ENCODE measurements at places on chromosomes 6 and 20. TPM values are rescaled to one million over a fixed set of nuclear protein-coding genes. Genes with fewer than 3 reads are reported as not detected.

- DNase-seq = no peak
Measured at GRCh38 chr6:2739335-2739734, 11.4 kb downstream of the MYLK4 start.

DNA sequence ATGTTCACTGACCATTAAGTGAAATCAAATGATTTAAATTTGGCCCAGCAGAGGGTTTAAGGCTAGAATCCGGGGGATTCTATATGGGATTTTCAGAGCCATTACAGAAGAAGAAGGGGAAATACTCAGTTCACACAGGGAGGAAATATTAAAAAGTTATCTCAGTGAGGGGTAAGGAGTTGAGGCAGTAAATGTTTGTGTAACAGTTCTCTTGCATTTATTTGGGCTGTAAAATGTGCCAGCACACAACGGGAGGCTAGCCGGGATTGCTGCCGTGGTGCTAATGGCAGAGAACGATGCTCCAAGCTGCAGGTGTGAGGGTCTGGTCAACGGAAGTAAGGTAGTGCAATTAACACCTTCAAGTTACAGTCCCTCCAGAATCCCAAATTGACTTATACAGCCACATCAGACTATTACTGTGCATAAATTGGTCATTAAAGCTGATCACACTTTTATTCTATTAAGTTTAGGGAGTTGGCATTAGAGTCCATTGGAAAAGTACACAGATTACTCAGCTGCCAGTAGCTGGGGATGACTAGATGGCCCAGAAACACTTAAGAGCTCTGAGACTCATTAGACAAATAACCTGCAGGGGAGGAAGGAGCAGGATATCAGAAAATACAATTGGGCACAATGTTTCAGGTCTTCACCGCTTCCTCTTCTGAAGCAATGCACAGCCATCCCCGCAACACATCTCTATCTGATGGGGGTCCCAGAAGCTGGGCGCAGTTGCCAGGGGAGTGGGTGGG is 31.3 kb downstream of the PPP1R3G start:
- DNase-seq = no peak

DNA sequence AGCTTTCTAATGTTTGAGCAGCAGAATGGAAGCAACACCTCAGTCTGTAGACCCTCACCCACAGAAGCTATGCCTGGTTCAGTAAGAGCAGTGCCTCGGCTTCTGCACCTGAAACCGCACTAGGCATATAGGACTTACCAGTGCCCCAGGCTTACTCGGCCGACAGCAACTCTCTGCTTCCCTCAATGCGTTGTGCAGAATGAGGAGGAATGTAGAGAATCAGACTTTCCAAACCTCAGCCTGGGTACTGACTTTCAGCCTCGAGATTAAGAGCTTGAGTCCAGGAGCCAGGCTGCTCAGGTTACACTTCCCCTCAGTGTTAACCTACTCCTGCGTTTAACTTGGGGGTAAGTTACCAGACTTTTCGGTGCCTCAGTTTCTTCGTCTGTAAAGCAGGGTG is 8.6 kb downstream of the EYA2 start:
- no peak for DNase-seq

DNA sequence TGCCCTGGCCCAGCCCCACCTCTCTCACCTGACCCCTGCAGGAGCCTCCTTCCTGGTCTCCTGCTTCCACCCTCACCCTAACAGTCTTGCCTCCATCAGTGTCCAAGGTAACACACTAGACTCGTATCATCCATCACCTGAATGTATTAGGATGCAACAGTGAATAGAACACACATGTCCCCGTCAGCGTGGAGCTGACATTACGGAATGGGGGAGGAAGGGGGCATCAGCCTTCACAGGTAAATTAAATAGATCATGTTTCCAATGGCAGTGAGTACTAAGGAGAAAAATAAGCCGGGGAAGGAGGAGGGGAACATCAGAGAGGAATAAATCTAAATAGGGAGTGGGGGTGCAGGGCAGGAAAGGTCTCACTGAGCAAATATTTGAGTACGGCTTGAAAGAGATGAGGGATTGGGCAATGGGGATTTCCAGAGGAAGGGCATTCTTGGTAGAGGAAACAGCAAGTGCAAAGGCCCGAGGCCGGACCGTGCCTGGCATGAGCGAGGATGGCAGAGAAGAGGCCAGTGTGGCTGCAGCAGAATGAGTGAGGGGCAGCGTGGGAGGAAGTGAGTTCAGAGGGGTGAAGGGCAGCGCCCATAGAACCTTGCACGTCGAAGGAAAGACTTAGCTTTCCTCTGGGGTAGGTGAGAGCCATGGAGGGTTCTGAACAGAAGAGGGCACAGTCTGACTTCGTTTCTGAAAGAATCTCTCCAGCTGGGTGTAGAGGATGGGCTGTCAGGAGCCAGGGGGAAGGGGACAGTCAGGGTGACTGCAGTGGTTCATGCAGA is 110.1 kb upstream of the PTPN1 start:
- no peak for DNase-seq

- no peak for DNase-seq
Measured at GRCh38 chr6:80376411-80376810, 269.9 kb downstream of the BCKDHB start.

DNA sequence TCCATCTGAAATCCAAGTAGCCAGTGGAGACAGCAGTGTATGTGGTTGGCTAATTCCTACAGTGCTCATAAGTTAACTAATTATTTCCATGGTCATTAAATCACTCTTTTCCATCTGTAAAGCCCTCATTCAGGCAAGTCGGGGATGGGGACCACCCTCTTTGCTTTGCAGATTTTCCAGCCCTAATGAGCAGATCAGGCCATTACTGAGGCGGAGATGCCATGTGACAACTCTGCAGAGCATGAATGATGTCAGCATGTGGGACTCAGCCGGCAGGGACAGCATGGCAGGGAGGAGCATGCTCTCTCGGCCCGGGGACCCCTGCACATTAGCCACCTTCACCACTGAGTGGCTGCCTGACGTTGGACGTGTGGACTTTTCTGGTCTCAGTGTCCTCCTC is 623.3 kb upstream of the CDH4 start:
- DNase-seq = no peak

DNA sequence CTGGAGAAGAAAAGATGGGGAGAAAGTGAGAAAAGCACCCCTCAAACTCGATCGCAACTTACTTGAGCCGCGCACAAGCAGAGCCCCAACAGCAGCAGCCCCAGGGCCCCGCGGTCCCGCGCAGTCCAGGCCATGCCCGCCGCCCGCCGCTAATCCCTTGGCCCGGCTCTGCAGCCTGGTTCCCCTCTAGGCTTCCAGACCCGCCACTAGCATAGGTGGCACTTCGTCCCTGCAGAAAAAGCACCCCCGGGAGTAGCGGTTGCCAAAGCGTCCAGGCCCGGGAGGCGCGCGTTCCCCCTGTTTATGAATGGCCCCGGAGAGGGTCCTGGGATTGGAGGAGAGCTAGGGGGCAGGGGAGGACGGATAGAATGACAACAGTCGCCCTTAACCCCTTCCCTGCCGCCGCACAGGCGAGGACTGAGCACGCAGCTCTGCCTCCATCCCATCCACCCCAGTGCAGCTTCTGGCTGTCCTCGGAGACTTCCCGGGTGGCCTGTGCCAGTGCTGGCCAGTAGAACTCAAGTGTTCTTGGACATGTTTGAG is 19.9 kb downstream of the COL9A1 start:
- no peak for DNase-seq

DNA sequence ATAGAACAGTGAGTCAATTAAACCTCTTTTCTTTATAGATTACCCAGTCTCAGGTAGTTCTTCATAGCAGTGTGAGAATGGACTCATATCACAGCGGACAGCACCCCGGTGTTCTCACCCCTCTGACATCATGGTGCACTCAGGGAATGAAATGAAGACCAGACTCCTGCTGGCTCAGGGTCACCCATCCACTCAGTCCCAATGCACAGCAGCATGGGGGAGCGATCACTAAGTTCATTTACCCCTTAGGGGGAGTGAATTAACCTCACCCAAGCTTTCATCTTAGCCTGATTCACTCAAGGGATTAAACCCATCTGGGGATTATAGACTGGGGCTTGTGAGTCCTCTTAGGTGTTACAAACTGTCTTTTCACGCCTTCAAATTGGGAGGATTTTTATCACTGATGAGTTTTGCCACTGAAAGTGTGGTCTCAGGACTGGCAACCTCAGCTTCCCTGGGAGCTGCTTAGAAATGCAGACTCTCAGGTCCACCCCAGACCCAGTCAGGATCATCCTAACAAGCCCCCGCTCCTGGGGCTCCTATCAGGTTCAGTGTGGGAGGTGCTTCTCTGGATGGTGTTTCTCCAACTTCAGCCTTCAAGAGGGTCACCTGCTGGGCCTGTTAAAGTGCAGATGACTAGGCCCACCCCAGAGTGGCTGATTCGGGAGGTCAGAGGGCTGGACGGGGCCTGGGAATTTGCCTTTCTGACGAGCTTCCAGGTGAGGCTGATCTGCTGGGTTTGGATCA is 44.3 kb upstream of the FRMD1 start:
- no peak for DNase-seq

DNA sequence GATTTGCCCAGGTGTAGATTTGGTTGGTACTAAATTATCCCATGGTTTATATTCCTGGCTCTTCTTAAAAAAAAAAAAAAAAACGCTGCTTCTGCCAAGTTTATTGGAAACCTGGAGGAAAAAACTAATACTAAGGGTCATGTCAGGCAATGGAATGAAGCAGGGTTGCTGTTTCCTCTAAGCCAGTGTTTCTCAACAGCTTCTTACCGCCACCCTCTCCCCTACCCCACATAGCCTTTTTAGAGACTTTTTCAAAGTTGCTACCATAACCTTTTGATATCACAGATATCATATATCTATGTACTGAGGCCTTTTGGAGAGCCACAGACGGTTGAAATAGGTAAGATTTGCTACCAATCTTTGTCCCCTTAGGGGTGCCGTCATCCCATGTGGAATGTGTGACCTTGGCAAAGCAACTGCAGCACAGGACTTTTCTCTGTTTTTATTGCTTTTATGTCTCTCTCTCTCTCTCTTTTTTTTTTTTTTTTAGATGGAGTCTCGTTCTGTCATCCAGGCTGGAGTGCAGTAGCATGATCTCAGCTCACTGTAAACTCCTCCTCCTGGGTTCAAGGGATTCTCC is 35.0 kb downstream of the SYTL3 start:
- DNase-seq = no peak

DNA sequence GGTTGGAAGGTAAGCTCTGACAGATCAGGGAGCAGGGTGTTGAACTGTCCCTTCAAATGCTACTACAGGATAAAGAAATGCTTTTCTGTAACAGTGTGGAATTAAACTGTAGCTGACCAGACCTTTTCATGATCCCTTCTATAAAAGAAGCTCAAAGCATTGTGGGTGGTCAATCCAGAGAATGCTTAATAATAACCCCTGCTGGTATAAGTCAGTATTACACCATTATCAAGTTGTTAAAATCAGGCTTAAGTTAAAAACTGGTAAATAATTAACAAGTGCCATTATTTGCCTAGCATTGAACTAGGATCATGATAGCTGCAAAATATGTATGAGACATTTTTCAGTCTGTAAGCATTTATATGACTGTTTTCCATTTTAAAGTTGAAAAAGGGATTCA is 468.9 kb downstream of the PKHD1 start:
- DNase-seq = no peak

DNA sequence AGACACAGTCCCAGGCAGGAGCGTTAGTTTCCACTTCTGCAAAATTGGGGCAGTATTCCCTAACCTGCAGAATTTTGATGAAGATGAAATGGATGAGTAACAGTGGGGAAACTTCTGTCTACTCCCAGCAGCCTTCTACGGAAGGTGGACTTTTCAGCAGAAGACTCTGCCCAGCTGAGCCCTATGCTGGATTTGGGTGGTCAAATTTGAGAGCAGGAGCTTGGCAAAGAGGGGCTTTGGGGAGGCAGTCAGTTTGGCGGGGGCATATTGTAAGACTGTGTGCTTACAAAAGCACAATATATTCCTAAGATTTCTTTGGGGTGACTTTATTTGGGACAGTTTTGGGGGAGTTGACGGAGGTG is 5.4 kb upstream of the SDCBP2 start:
- no peak for DNase-seq

DNA sequence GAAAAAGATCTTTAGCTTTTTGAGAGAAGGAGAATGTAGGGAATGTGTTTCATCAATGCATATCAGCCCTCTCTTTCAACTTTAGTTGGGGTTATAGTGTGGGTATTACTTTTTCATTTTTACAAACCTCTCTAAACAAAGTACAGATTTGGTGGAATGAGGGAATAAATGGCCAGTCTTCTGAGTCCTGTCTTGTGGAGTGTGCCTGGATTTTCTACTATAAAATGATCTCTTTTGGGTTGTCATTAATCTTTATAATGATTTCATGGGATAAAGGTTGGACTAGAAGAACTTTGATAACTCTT is 209.3 kb downstream of the RNF144B start:
- no peak for DNase-seq

DNA sequence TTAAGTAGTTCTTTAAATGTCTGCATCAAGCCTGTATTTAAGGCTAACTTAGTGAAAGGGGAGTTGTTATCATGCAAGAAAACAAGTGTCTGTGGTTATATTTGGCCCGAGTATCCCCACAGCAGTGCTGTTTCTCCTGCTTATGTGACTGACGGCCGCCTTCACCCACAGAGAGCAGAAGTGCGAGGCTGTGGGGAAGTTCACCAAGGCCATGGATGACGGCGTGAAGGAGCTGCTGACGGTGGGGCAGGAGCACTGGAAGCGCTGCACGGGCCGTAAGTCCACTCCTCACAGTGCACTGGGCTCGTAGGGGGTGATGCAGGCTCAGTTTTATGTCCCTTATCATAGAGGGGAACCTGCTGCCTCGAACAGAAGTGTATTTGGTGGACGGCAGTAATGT is 53.2 kb upstream of the SYNJ2 start:
- DNase-seq = no peak

Gene TOX2
- 10.5 TPM for total RNA-seq

Gene FAXC
- 6.6 TPM for total RNA-seq

Gene TTK
- total RNA-seq = 2.2 TPM

Gene CRISP2
- not detected for total RNA-seq

Gene HLA-DQA2
- total RNA-seq = not detected

Gene C6orf47
- total RNA-seq = 20.2 TPM

Gene TRIM10
- total RNA-seq = 2.7 TPM
